ENCODE measurements at places on chromosomes 5 and 9. TPM values are rescaled to one million over a fixed set of nuclear protein-coding genes. Genes with fewer than 3 reads are reported as not detected.

- no peak for DNase-seq
These were observed 6.8 kb downstream of the MRPL36 start for GRCh38 chr5:1792842-1793266.

DNA sequence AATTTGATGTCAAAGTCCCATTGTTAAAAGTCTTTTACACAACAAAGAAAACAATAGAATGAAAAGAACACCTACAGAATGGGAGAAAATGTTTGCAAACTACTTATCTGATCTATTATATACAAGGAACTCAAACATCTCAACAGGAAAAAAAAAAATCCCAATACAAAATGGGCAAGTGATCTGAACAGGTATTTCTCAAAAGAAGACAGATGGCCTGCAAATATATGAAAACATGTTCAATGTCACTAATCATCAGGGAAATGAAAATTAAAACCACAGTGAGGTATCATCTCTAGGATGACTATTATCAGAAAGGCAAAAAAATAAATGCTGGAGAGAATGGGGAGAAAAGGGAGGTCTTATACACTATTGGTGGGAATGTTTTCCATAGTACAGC is 301.8 kb downstream of the ARHGAP26 start:
- no peak for DNase-seq

GRCh38 chr5:54874337-54875021 is 110.9 kb downstream of the ESM1 start:
- no peak for DNase-seq

PCDHB14 gene
- total RNA-seq, result 4.1 TPM

HSPB3 gene
- total RNA-seq, result not detected

ASTN2 gene
- total RNA-seq, result 24.6 TPM

Measured in GM23338 (cell line).